CD4-positive, alpha-beta T cell treated with Interleukin-6 for 4 hours (primary cell): ENCODE measurements at places on chromosomes 13 and 19.

DNA sequence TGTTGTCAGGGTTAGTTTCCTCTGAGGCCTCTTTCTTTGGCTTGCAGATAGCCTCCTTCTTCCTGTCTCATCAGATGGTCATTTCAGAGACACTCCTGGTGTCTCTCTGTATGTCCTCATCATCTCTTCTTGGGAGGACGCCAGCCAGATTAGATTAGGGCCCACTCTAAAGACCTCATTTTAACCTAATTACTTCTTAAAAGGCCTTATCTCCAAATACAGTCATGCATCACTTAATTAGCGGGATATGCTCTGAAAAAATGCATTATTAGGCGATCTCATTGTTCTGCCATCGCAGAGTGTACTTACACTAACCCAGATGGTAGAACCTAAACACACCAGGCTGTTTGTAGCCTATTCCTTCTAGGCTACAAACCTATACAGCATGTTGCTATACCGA is 89.0 kb downstream of the CDK8 start:
- no peak for DNase-seq

- no peak for DNase-seq
These were observed 125.7 kb downstream of the PTPRS start for GRCh38 chr19:5214902-5215301.

DNA sequence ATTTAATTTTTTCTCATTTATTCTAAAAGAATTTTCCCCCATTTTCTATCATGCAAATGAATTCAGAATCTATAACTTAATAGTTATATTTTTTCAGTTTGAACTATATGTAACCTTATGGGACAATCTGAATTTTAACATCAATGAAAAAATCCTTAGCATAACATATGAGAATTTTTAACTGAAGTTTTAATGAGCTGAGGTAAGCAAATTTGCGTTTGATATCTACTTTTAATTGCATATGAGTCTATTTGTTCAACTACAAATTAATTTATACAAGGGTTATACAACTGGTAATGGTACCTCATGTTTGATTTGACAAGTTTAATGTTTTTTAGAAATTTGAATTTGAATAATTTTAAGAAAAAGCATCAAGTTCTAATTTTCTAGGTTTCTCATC is 384.4 kb upstream of the PCDH9 start:
- DNase-seq = no peak

DNA sequence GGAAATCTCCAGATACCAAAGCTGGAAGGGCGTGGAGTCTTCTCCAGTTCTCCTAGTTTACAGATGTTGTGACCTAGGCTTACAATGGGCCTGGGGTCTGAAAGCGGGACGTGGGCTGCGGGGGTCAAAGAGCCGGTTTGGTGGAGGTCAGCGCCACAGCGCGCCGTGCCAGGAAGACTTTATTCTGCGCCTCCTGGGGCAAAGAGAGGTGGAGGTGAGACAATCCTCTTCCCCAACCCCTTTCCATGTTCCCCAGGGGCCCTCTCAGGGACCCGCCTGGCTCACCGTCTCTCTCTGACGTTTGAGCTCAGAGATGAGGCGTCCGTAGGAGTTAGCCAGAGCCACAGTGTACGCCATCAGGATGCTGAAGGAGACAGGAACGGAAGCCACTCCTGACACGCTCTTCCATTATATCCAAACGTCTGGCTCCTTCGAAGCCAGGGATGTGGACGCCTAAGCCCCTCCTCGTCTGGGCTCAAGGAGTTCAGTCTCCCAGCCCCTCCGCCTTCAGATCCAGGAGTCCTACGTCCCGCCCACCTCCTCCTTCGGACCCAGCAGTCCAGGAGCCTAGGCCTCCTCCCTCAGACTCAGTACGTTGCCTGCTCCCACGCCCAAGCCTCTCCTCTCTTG is 776 bp upstream of the LENG1 start:
- no peak for DNase-seq

DNA sequence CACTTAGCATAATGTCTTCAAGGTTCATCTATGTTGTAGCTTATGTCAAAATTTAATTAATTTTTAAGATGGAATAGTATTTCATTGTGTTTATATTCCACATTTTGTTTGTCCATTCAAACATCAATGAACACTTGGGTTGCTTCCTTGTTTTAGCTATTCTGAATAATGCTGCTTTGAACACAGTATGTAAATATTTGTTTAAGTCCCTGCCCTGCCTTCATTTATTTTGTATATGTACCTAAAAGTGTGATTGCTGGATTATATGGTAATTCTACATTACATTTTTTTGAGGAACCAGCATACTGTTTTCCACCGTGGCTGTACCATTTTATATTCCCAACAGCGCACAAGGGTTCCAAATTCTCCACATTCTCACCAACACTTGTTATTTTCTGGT is 17.6 kb upstream of the SUCLA2 start:
- DNase-seq = no peak

- no peak for DNase-seq
These were observed 1049.3 kb downstream of the PCDH9 start for GRCh38 chr13:66180836-66181235.

GRCh38 chr13:22455036-22455435 is 725.7 kb upstream of the SGCG start:
- no peak for DNase-seq

GRCh38 chr19:13966684-13967128 is 14.4 kb downstream of the DCAF15 start:
- no peak for DNase-seq

GRCh38 chr13:26449063-26449848 is 108.2 kb upstream of the WASF3 start:
- no peak for DNase-seq

GRCh38 chr19:49327878-49328544 is 3.0 kb upstream of the SLC6A16 start:
- DNase-seq = peak; percentile 59

- no peak for DNase-seq
These were observed 140.5 kb downstream of the KLF12 start for GRCh38 chr13:73993661-73994060.

GRCh38 chr13:28705461-28706083 is 13.2 kb downstream of the SLC46A3 start:
- no peak for DNase-seq
